ENCODE measurements at places on chromosomes 4 and X. TPM values are rescaled to one million over a fixed set of nuclear protein-coding genes. Genes with fewer than 3 reads are reported as not detected.

DNA sequence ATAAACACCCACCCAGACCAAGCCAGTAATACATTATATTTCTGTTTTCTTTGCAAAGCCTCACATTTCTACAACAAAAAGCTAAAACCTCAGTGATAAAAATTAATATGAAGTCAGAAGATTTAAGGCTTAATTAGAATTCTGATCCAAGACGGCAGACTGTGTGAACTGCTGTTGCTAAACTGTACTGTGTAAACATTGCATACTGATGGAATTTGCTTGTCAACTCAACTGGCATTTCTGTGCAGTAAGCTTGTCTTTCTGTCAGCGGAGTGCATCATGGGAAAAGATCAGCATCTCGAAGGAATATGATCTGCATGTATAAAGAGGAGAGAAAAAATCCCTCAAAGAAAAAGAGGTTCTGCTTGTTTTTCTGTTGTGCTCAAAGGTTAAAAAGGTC is 69.4 kb upstream of the SPANXB1 start:
- H3K4me3 ChIP-seq: no peak overlapping the region
- no peak overlapping the region for H3K27ac ChIP-seq
- H3K36me3 ChIP-seq: no peaks in the 10 kb centered on the region
- no peak for DNase-seq
- no peaks in the 10 kb centered on the region for H3K4me1 ChIP-seq

The MAN2B2 gene
- 2.1 TPM for polyA plus RNA-seq

DNA sequence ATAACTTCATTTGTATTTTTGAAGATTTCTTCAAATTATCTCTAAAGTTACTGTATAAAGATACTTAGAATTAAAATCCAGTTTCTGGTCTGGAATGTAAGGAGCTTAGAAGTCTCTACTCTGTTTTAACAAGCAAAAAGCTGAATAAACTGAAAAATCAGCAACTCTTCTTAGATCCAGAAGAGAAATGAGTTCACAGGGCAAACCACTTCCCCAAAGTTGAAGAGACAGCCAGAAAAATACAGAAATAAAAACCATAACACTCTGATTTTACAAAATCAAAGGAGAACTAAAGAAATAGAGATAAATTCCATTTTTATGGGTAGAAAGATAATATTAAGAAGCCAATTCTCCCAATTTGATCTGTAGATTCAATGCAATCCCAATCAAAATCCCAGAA is 1166.8 kb downstream of the ADGRL3 start:
- H3K36me3 ChIP-seq: no peaks in the 10 kb centered on the region
- no peak overlapping the region for H3K4me3 ChIP-seq

The MTM1 gene
- polyA plus RNA-seq: 2.2 TPM

GRCh38 chrX:149825424-149825823 is 43.7 kb downstream of the MAGEA9 start:
- H3K4me3 ChIP-seq: no peak overlapping the region
- H3K36me3 ChIP-seq: no peaks in the 10 kb centered on the region
- H3K27me3 ChIP-seq: no peaks in the 10 kb centered on the region
- no peak overlapping the region for H3K27ac ChIP-seq
- DNase-seq: peak; percentile 56

The LRCH2 gene
- 2.5 TPM for polyA plus RNA-seq

- H3K27me3 ChIP-seq: no peaks in the 10 kb centered on the region
- H3K4me1 ChIP-seq: peaks cover 7% of the 10 kb centered on the region
- DNase-seq: no peak
Measured at GRCh38 chr4:94466371-94466770, 14.6 kb downstream of the PDLIM5 start.

DNA sequence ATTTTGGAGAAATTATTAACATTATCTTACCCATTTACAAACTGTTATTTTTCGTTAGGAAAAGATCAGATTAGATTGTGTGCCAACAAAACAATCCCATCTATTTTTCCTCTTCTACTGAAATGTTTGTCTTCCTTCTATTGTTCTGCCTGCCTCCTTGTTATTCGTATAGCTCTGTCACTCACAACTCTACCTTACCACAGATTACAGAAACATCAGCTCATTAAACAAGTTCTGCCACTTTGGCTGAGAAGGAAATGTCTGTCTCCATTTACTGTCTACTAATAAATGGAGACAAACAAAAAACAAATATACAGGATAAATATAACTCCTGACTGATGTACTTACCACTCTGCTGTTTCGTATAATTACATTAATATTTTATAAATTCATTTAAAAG is 211.4 kb downstream of the ENOX2 start:
- no peak overlapping the region for H3K4me3 ChIP-seq
- no peak for DNase-seq
- no peaks in the 10 kb centered on the region for H3K4me1 ChIP-seq
- no peak overlapping the region for H3K27ac ChIP-seq
- no peaks in the 10 kb centered on the region for H3K36me3 ChIP-seq

DNA sequence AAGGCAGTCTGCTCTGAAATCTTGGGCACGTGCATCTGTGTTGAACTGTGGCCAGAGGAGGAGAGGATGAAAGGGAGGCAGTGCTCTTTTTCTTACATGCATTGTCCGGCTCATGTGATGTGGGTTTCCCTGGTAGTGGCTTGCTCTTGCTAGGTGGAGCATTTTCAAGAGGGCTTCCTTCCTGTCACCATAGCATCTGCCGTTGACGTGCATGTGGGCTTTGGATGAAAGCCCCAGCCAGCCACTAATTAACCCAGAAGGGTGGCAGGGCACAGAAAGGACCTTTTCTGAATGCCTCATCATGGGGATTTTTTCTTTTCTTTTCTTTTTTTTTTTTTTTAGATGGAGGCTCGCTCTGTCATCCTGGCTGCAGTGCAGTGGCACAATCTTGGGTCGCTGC is 121.3 kb downstream of the GPR143 start:
- no peaks in the 10 kb centered on the region for H3K27me3 ChIP-seq
- no peak overlapping the region for H3K4me3 ChIP-seq
- no peak for DNase-seq
- H3K27ac ChIP-seq: no peak overlapping the region
- H3K36me3 ChIP-seq: no peaks in the 10 kb centered on the region
- H3K4me1 ChIP-seq: no peaks in the 10 kb centered on the region

The CCSER1 gene
- polyA plus RNA-seq: 2.9 TPM

The FHL1 gene
- 47.9 TPM for polyA plus RNA-seq

- H3K4me1 ChIP-seq: peaks cover 22% of the 10 kb centered on the region
- peak; percentile 11 for DNase-seq
- peak overlapping the region; percentile 81 for H3K4me3 ChIP-seq
- no peaks in the 10 kb centered on the region for H3K36me3 ChIP-seq
- no peaks in the 10 kb centered on the region for H3K27me3 ChIP-seq
- no peak overlapping the region for H3K27ac ChIP-seq
Measured at GRCh38 chr4:147683188-147683591, 773 bp downstream of the PRMT9 start.

DNA sequence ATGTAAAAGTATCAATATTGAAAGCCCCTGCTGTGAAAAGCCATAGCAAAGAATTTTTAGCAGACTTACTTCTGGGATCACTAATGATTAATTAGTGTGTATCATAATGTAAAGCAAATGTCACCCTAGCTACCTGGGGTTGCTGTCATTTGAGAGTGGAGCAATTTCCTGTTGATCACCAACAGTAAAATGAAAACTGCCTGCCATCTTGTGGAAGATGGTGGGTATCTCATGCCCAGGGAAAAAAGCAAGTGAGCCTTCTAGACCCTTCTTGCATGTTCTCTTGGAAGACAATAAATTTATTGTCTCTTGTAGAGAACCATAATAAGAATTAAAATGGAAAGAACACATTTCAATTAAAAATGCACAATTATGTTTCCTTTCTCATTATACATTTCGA is 360.2 kb downstream of the ZIC3 start:
- H3K27ac ChIP-seq: no peak overlapping the region
- H3K27me3 ChIP-seq: no peaks in the 10 kb centered on the region
- peak; percentile 53 for DNase-seq

- no peak overlapping the region for H3K4me3 ChIP-seq
- H3K27me3 ChIP-seq: no peaks in the 10 kb centered on the region
- no peaks in the 10 kb centered on the region for H3K36me3 ChIP-seq
- no peak for DNase-seq
- no peak overlapping the region for H3K27ac ChIP-seq
Measured at GRCh38 chr4:93645120-93645519, 183.4 kb upstream of the ATOH1 start.

DNA sequence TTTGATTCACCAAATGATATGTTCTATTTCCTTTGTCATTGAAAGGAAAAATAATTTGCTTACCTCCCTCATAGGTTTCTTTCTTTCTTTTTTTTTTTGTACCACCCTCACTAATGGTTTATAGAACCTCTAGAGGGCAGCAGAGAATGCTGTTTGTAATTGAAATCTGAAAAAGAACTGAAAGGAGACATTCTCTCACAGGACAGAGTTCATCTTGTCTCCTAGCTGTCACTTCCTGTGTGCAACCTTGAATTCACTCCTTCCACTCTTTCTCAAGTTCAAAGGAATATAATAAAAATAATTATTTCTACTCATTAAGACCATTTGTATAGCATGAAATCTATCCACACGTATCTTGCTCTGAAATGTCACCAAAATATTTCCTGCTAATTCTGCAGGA is 51.0 kb downstream of the GUCY1B1 start:
- no peak overlapping the region for H3K4me3 ChIP-seq
- H3K27ac ChIP-seq: no peak overlapping the region
- H3K36me3 ChIP-seq: no peaks in the 10 kb centered on the region
- peak; percentile 91 for DNase-seq
- no peaks in the 10 kb centered on the region for H3K27me3 ChIP-seq

DNA sequence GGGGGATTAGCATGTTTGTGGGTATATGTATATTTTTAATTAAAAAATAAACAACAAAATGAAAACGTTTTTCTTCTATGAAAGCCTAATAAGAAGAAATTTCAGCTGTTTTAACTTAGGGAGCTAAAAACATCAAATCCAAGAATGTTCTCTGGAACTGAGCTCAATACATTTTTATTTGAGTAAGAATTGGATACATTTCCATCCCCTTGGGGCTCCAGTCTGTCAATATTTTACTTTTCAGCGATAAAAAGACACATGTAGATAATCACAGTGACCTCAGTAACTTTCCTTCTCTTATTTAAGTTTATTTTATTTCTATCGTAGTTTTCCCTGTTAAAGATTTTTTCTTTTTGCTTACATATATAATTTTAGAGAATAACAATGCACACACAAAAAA is 59.3 kb downstream of the ELOVL6 start:
- no peak overlapping the region for H3K27ac ChIP-seq
- H3K36me3 ChIP-seq: no peaks in the 10 kb centered on the region
- H3K4me3 ChIP-seq: no peak overlapping the region
- no peaks in the 10 kb centered on the region for H3K4me1 ChIP-seq

The FAM53A gene
- 1.4 TPM for polyA plus RNA-seq

DNA sequence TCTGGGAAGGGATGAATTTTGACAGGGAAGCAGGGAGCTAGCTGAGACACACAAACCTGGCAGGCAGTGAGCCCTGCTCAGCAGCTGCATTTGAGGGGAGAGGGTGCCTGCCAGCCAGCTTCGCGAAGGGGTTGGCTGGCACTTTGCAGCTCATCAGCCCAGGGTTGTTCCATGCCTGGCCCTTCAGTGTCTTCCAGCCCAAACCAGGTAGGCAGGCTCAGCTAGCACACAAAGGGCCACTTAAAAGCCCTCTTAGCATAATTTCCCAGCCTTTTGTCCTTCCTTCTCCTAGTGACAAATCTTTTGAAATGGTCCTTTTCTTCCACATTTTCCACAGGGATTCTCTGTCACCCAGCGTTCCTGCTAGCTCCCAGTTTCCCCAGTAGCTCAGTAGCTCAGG is 4.3 kb upstream of the FRMPD3 start:
- no peak for DNase-seq
- H3K4me1 ChIP-seq: no peaks in the 10 kb centered on the region
- H3K27me3 ChIP-seq: peaks cover 20% of the 10 kb centered on the region

The ARR3 gene
- not detected for polyA plus RNA-seq

The LGI2 gene
- 0.82 TPM for polyA plus RNA-seq

The COX7B2 gene
- polyA plus RNA-seq: not detected

The COL25A1 gene
- polyA plus RNA-seq: 3.9 TPM

The CT45A5 gene
- polyA plus RNA-seq: not detected

The SPANXN3 gene
- polyA plus RNA-seq: not detected

The GLRB gene
- 1.1 TPM for polyA plus RNA-seq

DNA sequence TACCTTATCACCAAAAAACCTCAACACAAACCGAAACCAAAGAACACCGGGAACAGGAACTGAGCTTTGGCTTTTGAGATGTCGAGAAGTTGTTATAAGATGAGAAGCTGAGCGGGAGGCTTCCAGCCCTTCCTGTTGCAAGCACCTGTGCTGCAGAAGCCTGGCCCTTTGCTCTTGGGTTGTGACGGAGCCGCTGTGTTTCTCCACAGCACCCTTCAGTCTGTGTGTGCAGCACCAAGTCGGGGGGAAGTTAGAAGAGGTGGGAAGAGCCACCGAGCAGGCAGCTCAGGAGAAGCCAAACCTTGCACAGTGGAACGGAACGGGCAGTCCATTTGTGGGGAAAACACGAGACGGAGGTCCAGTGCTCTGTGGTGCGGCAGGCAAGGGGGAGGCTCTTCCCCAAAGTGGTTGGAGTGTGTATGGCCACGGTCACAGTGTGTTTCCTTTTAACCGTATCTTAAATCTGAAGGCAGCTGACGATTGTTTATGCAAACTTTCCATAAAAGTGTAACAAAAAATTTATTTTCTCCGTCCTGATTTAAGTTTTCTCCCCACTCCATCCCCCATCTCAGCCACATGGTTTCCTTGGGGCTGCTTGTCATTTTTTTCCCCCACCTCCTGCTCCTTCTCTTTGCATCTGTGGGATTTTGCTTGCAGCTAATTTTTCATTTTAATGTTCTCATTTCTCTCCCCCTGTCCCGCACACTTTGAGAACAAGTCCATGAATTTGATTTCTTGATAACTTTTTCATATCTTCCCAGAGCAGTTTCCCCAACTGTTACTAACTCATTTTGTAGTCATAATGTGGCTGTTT is 123.7 kb downstream of the STOX2 start:
- H3K27me3 ChIP-seq: no peaks in the 10 kb centered on the region
- H3K27ac ChIP-seq: no peak overlapping the region
- H3K36me3 ChIP-seq: no peaks in the 10 kb centered on the region
- H3K4me1 ChIP-seq: no peaks in the 10 kb centered on the region

DNA sequence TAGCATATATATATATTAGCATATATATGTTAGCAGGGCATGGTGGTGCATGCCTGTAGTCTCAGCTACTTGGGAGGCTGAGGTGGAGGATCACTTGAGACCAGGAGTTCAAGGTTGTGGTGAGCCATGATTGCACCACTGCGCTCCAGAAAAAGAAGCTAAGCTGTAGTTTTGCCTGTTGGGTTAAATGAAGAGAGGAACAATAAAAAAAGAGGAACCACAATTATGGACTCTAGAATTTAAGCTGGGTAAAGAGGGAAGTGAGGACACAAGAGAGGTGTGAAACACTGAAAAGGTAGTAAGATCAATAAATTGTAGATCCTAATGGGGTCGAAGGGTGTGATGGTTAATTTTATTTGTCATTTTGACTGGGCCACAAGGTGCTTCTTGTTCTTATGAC is 40.5 kb upstream of the HSD17B10 start:
- DNase-seq: no peak
- no peaks in the 10 kb centered on the region for H3K4me1 ChIP-seq
- no peaks in the 10 kb centered on the region for H3K27me3 ChIP-seq
- no peaks in the 10 kb centered on the region for H3K36me3 ChIP-seq
- no peak overlapping the region for H3K27ac ChIP-seq

The FAM9C gene
- polyA plus RNA-seq: 0.19 TPM

DNA sequence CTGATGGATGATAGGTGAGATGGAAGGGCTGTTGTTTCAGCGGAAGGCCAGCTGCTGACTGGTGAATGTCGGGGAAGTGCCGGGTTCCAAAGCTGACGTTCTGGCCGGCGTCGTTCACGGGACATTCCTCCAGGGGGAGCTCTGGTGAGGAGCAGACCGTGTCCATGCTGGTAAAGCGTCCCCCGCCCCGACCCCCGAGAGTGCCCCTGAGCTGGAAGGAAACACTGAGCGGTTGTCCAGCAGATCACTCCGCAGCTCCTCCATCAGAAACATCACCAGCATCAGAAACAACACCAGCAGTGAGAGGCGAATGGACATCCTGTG is 18.6 kb upstream of the ADRA2C start:
- no peak overlapping the region for H3K4me3 ChIP-seq
- no peaks in the 10 kb centered on the region for H3K36me3 ChIP-seq

The RAB40AL gene
- polyA plus RNA-seq: 0.34 TPM

Measured in GM23338 (cell line).